ENCODE measurements at places on chromosomes 3 and 15.

DNA sequence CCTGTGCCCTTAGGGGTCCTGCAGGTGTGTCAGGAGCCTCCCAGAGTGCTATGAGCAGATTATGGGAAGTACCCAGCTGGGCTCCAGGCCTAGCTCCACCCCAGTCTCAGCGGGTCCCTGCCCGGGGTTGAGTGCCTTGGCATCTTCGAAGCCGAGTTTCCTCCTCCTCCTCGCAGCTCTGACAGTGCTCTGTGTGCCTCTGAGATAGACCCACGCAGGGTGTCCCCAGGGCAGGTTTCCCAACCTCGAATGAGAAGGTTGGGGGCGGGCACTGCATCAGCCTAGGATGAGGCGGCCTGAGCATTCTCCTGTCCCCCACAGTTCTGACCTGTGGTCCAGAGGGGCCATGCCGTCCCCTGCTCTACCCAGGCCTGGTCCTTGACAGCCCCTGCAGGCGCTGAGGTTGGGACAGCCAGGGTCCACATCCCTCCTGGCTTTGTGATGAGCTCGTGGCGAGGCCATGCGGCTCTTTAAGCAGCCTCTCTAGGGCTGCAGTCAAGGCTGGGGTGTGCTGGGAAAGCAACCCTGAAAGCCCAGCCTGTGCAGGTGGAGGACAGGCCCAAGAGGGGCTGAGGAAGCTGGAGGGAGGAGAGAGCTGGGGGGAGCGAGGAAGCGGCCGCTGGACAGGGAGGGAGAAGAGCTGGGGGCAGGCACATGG is 20.2 kb upstream of the SKOR1 start:
- no peak for DNase-seq

DNA sequence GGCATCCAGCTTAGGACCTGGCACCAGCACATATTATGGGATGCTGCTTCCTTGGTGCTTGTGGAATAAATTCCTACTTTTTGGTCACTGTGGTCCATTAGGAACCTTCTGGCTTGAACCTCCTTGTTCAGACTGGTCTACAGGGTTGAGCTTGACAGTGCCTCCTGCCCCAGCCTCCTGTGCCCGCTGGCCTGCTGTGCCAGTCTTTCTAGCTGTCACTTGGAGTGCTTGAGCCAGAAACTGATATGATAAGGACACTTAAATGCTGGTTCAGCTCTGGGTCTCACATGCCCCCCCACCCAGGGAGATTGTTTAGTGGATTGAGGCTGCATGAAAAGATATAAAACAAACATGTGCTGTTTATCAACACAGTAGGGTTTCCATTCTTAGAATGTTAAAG is 147.8 kb downstream of the SLCO3A1 start:
- no peak for DNase-seq

- peak; percentile 9 for DNase-seq
Observed at GRCh38 chr3:183449391-183449790, 21.0 kb upstream of the MCF2L2 start.

DNA sequence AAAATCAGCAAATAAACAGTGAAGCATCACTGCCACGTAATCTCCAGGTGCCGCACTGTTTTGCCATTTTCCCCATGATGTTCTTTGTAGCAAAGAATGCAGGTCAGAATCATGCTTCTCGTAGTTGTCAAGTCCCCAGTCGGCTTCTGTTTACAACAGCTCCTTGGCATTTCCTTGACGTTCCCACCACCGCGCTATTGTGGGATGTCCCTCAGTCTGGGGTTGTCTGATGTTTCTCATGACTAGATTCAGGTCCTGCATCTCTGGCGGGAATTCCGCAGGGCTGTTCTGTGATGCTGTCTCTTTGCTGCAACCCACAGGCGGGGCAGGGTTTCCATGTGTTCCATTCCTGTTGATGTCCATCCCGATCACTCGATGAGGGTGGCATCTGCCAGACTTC is 117.9 kb upstream of the SMAD3 start:
- DNase-seq: no peak

DNA sequence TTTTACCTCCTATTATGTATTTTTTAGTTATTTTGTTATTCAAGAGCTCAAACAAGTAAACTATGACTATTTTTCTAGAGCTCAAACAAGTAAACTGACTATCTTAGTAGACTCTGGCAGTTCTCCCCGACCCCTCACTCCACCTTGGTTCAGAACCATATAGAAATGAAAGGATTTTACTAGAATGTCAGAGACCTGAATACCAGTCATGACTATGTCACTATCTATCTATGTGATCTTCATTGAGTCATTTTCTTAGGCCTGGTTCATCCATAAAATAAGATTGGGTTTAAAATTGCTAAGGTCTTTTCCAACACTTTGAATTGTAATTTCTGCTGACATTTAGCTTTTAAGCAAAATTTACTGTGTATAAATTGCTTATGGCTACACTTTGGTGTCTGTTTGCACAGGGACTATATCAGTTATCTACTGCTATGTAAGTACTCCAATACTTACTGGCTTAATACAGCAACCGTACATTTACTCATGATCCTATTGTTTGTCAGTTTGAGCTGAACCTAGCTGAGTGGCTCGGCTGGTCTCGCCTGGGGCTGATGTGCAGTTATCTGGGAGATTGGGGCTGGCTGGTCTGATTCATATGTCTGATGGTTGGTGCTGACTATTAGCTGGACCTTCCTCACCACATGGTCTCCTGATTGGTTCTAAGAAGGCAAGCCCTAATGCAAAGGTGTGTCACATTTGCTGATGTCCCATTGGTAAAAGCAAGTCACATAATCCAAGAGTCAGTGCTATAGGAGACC is 37.0 kb downstream of the RASA2 start:
- DNase-seq: no peak

GRCh38 chr3:143165211-143165610 is 45.6 kb downstream of the CHST2 start:
- DNase-seq: no peak

DNA sequence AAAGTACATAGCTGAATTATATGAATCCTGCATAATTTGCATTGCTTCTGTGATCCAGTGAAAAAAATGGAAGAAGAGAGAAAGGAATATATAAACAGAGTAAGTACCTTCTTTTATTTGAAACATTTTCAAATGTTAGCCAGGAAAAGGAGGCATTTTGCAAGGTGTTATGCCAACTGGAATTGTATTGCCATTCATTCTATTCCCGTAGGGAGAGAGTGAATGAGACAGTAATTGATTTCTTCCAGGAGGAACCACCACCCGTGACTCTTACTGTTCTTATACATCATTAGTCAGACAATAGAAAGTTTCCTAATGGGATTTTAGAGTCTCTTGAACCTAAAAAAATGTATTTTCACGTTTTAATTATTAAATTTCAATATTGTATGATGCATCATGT is 324.1 kb upstream of the ALCAM start:
- no peak for DNase-seq

DNA sequence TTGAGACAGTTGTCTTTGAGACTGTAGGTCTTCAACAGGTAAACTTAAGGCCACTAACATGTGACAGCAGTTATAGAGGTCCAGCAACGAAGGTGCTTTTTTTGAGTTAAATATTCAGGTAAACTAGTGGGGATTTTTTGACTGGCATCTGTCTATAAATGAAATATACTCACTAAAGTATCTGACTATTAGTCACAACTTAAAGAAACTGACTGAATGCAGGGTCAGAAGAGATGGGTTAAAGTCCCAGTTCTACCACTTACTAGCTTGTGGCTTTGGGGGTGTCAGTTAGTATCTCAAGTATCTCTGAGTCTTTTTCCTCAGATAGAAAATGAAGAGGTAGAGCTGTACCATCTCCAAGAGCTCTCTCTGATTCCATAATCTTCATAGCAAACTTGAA is 18.0 kb downstream of the MIX23 start:
- DNase-seq: no peak

Measured in AG10803 (cell line).